ENCODE measurements at places on chromosomes 12 and 14. TPM values are rescaled to one million over a fixed set of nuclear protein-coding genes. Genes with fewer than 3 reads are reported as not detected.

Gene NOVA1
- total RNA-seq = 30.8 TPM

- DNase-seq = no peak
Measured at GRCh38 chr12:49901986-49902385, 1.7 kb downstream of the FAIM2 start.

DNA sequence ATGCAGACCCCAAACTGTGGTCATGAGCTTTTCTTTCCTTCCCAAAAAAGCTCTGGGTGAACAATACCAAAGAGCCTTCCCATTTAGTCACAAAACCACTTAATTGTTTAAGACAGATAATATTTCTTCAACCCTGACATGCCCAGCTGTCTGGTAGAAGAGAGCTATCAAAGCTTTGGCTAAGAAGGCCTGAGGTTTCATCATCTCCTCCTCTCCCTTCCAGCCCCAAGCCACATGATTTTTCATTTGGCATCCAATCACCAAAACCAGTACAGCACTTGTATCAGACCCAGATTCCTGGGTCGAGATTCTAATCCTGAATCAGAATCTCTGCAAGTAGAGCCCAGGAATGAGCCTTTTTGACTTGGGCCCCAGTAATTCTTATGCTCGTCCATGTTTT is 199.6 kb upstream of the TMEM260 start:
- DNase-seq = no peak

DNA sequence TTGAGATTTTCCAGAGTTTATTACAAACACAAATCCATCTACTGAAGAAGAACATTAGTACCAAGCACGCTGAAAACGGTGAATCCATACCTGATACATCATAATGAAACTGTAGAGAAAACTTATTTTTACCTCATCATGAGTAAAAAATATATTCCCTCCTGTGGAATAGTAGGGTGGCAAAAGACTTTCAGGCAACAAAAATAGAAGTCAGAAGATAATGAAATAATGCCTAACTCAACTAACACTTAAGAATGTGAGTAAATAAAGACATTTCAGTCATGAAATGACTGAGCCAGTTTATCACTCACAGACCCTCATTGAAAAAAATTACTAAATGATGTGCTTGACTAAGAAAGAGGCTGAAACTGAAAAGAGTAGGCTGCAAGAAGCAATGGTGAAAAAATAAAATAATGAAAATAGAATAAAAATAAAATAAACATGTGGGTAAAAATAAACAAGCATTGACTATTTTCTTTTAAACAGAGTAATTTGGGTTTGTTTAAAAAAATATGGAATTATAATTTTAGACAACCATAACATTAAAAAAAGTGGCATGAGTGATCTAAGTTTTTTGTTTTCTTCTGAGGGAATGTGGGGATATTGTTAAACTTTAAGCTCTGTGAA is 148.6 kb downstream of the ASCL1 start:
- no peak for DNase-seq

- DNase-seq = no peak
Measured at GRCh38 chr14:79542121-79542520, 669.2 kb downstream of the DIO2 start.

DNA sequence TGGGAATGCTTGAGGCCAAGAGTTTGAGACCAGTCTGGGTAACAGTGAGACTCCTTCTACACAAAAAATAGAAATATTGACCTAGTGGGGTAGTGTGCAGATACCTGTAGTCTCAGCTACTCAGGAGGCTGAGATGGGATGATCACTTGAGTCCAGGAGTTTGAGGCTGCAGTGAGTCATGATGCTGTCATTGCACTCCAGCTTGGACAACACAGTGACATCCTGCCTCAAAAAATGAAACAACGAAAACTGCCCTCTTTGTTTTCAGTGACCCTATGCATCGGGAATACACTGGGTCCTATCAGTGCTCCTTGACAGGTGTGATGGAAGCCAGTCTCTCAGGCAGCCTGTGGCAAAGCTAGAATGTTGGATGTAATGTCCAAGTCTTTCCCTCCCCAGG is 311.5 kb upstream of the OR4E1 start:
- DNase-seq = no peak

- no peak for DNase-seq
Measured at GRCh38 chr12:4961311-4961710, 51.6 kb downstream of the KCNA1 start.
